ENCODE measurements at places on chromosomes 3 and 15.

GRCh38 chr15:82139823-82140268 lies 94.0 kb upstream of the MEX3B start:
- no peak for DNase-seq

- no peak for DNase-seq
These were observed 15.7 kb upstream of the TM2D3 start for GRCh38 chr15:101667881-101668280.

DNA sequence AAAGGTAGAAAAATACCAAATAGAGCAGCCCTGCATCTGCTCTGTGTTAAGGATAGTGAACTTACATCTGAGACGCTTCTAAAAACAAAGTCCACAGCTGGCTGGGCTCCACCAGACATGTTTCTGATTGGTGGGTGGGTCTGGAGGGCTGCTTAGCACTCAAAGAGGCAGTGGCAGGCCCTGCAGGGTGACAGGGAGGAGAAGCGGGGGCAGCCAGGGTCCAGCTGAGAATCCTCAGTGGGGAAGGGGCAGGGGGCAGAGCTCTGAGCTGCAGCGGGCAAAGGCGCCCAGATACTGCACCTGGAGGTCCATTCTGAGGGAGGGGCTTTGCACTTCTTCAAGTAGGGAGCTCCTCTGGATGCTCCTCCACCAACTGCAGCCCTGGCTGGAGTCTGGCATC lies 28.1 kb downstream of the PRR23E start:
- no peak for DNase-seq

DNA sequence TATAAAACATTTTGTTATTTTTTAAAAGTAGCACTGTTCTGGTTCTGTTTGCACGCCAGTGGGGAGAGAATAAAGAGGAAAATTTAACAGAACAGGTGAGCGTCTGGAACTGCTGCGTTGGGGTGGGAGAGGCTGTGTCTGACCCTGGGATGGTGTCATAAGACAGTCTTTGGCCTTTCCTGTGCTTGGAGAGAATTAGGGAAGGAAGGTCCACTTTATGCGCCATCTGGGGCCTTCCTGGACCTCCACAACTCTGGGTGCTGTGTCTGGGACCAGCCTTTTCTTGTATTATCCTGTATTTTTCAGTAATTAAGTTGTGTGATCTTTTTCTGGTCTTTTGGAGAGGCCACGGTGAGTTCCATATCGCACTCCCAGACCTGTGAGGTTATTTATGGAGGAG lies 3.3 kb downstream of the FAM43A start:
- no peak for DNase-seq

GRCh38 chr3:113276751-113277080 lies 65.4 kb downstream of the BOC start:
- DNase-seq = no peak

DNA sequence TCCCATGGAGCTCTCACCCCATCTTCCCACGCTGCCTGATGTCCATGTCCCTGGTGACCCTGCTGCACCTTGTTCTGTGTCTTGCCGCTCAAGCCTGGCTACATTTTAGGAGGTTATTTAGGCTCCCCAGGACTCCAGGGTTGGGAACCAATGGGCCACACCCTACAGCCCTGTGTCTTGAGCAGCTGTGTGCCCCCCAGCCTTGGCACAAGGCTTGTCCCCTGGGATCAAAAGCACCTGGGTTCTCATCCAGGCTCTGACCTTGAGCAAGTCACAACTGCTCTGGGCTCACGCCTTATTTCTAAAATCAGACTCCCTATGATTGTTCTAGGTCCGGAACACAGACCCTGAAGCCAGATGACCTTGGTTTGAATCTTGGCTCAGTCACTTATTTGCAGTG lies 14.1 kb downstream of the SPSB4 start:
- no peak for DNase-seq

DNA sequence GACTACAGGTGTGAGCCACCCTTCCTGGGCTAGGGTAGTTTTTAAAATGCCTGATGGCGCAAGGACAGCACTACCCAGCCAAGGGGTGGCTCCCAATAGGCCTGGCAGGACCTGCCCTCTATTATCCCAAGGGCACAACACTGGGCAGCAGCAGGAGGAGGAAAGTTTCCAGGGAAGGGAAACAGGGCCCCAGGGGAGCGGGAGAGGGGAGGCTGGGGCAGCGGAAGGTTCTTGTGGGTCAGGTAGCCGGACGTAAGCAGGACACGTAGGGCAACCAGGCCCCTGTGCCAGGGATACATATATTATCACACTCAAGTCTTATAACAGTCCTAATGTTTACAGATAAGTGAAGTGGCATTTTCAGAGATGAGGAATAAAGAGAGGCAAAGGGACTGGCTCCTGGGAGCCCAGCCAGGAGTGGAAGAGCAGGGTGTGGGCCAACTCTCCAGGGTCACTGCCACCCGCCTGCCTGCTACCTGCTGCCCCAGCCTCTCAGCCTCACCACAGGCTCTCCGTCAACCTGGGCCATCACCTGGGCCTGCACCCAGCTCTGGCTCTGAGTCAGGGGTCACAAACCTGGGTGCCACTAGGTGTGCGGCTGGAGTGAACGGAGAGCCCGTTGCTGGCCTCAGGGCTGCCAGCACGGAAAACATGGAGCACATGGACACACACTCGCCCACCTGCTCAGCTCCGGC lies 73.2 kb upstream of the SNRPA1 start:
- DNase-seq = no peak

DNA sequence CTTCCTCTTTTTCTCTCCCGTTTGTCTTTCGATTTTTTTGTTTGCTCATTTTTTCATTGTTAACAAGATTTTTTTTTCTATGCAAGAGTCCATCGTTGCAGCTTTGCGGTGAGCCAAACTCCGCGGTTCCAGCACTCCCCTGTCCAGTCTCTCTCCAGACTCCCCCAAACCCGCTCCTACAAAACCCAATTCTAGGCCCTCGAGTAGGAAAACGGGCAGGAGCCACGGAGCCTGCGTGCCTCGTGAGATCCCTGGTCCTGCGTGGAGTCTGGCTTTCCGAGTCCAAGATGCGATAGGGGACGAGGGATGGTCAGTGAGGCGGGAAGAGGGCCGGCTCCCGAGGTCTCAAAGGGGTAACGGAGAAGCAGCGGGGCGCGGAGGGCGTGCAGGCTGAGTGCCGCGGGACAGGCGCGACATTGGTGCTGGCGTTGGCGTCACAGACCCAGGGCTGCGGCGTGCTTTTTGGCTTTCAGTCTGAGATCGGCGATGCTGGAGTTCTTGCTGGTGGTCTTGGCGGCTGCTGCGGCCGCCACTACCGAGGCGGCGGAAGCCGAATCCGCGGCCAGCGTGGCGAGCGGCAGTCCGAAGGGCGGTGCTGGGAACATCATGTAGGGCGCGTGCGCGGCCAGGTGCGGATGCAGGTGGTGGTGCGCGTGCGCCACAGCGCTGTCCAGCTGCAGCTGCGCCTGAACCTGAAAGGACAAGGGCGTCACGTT lies 8.5 kb downstream of the SHOX2 start:
- DNase-seq = no peak

DNA sequence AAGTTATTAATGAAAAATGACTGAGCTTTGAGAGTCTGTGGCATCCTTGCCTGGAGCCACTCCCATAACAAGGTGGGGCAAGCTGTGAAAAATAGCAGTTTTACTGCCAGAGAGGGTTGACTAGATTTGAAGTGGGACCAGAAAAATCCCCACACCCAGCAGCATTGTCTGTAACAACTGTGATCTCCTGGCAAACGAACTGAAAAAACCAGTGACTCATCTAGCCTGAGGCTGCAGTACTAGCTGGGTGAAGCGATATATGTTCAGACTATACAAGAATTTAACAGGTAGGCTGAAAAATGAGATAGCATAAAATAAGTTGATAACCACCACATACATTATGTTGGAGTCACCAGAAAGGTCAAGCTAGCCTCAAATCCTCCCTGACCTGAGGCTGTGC lies 64.0 kb downstream of the DPH6 start:
- DNase-seq = peak; percentile 25

DNA sequence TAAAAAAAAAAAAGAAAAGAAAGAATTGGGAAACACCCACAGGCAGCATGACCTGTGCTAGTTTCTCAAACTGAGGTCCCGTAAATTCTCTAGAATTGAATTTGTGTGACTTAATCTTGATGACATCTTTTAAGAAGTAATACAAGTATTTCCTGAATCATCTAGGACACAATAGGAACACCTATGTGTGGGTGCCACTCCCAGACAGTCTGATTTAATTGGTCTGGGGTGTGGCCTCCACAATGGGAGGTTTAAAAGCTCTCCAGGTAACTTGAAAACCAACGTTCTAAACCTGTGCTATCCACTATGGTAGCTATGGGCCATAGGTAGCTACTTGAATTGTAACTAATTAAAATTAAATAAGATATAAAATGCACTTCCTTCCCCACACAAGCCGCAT lies 28.1 kb downstream of the CFAP92 start:
- no peak for DNase-seq

DNA sequence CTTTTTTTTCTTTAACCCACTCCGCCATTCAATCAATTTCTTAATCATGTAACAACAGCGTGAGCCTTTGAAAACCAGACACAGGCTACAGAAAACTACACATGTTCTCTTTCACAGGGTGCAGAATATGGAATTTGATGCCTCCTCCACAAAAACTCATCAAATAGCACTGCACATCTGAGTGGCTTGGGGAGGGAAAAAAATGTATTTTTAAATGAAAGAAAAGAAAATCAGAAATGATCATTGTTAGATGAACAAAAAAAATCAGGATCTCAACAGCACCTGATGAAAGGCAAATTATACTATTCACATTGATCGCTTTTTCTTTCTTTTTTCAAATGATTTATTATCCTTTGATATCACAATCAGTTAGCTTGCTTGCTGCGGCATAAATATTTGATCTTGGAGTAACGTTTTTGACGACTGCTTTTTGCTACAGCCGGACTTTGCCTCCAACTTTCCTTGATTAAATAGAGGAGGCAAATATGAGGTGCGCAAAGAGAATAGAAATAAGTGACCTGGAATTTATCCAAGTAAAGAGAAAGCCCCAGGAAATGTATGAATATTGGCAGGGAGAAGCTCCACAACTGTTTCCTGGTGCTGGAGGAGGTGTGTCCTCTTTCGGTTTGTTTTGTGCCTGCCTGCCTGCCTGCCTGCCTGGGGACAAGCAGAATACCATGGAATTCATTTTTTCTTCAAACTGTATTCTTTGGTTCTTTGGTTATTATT lies 63.1 kb downstream of the EDEM1 start:
- DNase-seq = no peak

DNA sequence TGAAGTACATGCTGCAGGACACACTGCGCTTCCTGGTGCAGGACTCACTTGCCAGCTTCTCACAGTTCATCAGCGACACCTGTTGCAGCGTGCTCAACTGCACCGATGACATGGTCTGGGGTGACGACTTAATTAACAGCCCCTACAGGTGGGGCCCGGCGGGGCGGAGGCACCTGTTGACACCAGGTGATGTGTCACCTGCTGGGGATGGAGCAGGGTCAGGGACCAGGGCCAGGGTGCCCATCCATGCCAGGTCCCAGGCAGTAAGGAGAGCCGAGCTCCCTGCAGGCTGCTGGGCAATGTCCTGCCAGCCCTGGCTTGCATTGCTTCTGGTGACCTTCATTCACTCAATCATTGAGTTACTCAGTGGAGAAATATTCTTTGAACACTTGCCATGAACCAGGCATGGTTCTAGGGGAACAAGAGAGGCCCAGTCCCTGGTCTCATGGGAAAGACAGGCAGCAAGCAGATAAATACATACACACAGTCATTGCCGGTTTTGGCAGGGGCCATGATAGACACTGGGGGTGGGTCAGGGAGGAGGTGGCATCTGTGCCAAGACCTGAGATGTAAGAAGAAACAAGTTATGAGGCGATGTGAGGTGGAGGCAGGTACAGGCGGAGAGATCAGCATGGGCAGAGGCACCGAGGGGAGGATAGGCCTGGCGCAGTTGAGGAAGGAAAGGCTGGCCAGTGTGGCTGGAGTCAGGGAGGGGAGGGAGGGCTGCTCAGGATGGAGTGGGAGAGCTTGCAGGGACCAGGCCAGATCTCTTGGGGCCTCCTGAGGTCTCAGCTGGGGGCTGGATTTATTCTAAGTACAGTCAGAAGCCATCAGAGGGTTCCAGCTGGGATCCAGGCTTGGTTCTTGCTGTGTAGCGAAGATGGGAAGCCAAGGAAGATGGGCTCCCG lies 30.8 kb downstream of the DNAH1 start:
- peak; percentile 27 for DNase-seq

- no peak for DNase-seq
These were observed 1.2 kb downstream of the ROBO1 start for GRCh38 chr3:79766496-79767193.

GRCh38 chr3:161104561-161105551 lies at the start of gene B3GALNT1:
Gene B3GALNT1, minus strand, starts transcription at chr3:161105349. Its CDS starts 18,595 bp downstream, at chr3:161086754.
- DNase-seq = peak; percentile 4

GRCh38 chr15:70495991-70496599 lies 267.3 kb downstream of the UACA start:
- DNase-seq = no peak

DNA sequence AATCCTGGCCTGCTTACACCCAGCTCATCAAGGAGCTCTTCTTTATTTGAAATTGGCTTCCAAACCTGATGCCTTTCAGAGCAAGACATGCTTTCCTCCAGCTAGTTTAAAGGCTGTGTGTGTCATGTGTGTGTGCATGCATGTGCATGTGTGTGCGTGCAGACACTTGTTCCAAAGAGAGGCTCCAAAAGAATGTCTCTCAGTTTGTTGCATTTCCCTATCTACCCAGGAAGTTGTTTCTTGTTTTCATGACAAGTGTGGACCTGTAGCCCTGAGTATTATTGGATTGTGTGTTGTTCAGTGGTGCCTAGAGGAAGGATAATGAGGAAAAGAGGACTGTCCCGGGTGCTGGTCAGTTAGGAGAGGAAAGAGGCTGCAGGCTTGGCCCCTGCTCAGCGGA lies 240.0 kb downstream of the THSD4 start:
- no peak for DNase-seq

DNA sequence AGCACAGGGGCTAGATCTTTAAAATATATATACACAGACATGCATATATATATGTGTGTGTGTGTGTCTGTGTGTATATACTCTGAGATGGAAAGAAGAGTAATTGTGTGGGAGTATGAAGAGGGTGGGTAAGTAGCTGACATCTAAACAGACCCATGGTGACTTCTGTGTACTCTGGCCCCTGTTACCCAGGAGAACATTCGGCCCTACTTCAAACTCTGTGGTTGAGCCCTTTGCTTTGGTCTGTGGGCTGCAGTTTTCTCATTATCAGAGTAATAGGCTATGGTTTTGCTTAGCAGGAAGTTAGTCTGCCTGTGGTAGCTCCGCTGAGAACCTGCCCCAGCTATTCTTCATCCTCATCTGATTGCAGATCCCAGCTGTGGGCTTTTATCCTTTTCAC lies 141.4 kb downstream of the RBPMS2 start:
- DNase-seq = no peak

GRCh38 chr3:126130981-126131745 lies 47.2 kb upstream of the SLC41A3 start:
- DNase-seq = no peak
